ENCODE measurements at places on chromosomes 13 and 19.

GRCh38 chr13:36382030-36382429 is 35.8 kb upstream of the SPART start:
- no peak for DNase-seq
- no peaks in the 10 kb centered on the region for H3K4me1 ChIP-seq
- no peak overlapping the region for H3K4me3 ChIP-seq
- H3K27ac ChIP-seq = no peak overlapping the region
- no peaks in the 10 kb centered on the region for H3K36me3 ChIP-seq

GRCh38 chr19:11322269-11323024 is 17.0 kb downstream of the RAB3D start:
- no peak overlapping the region for H3K27ac ChIP-seq
- peaks cover 26% of the 10 kb centered on the region for H3K36me3 ChIP-seq
- H3K27me3 ChIP-seq = no peaks in the 10 kb centered on the region
- DNase-seq = no peak

DNA sequence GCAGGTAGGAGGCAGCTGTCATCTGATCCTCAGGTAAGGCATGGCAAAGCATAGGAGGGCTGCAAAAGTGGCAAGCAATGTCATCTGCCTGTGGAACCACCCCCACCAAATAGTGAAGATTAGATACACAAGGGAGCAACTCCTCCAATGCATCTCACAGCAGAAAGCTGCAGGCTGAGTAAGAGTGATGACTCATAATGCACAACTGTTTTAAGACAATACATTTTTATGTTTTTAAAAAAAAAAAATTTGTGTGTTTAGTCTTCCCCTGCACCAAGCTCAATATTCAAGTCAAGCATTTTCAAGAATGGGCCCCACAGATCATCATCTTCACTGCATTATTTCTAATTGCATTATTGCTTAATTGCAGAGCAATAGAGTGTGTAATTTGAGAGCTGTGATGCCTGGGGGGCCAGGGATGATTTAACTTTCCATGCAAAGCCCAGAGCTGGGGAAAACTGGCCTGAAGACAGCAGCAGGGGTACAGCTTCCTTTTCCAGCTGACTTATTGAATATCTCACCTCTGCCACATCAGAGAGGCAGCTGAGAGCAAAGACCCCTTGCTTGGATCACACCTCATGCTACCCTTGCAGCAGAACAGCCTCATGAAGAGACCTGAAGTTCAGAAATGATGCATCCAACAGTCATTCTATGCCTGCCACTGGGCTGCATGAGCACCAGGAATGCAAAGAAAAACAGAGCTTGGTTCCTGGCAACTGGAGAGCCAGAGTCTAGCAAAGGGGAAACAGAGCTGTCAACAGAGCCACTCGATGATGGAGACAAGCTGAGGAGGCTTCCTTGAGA is 22.7 kb upstream of the POP4 start:
- no peaks in the 10 kb centered on the region for H3K36me3 ChIP-seq
- H3K4me3 ChIP-seq = no peak overlapping the region
- DNase-seq = no peak
- no peaks in the 10 kb centered on the region for H3K27me3 ChIP-seq
- H3K27ac ChIP-seq = no peak overlapping the region

- H3K27ac ChIP-seq = no peak overlapping the region
- peak overlapping the region; percentile 45 for H3K4me3 ChIP-seq
- peak; percentile 60 for DNase-seq
- H3K27me3 ChIP-seq = peaks cover 29% of the 10 kb centered on the region
- H3K36me3 ChIP-seq = peaks cover 21% of the 10 kb centered on the region
Observed at GRCh38 chr19:53910170-53910518, 1.1 kb downstream of the CACNG7 start.

- H3K27ac ChIP-seq = no peak overlapping the region
- H3K4me3 ChIP-seq = no peak overlapping the region
Observed at GRCh38 chr13:100433475-100433874, 155.1 kb downstream of the GGACT start.

All from spinal cord (tissue), 10 donors.